ENCODE measurements at places on chromosomes 13 and 19.

DNA sequence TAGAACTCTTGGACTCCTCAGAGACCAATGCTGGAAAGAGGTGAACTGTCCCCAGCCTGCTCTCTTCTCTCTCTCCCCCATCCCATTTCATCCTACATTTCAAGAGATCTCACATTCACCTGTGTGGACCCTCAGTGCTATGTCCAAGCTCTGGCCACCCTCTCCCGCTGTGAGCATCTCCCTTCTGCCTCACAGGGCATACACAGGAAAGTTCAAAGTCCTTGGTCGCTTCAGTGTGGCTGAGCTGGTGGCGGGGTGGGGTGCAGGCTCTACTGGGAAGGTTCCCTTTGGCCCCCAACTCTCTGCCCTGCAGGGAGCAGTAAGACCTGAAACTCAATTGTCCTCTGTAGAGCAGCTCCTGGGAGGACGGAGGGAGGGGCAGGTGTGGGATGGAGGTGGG lies 27.0 kb downstream of the SPTBN4 start:
- DNase-seq = no peak

DNA sequence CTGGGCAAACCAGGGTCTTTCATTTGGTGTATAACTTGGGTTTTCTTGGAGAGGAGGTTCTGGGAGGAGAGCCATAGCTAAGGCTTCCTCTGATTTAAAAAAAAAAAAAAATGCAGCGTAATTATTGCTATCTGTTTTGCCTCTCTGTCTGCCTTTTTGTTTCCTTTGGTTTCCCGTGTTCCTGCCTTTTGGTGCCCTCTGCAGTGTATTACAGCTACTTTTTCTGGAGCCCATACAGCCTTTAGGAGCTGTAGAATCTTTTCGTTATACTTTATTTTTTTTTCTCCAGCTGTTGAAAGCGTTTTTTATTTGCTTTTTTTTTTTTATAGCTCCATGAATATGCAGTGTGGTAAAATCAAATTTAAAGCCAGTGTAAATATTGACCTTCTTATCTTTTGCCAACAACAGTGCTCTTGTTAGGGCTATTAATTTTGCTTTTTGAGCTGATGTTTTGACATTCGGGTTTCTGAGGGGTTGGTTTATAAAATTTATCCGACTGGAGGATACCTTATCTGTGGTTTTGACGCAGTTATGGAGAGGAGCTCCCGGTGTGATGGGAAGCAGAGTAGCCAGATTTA lies 38.1 kb downstream of the ZNF493 start:
- no peak for DNase-seq

DNA sequence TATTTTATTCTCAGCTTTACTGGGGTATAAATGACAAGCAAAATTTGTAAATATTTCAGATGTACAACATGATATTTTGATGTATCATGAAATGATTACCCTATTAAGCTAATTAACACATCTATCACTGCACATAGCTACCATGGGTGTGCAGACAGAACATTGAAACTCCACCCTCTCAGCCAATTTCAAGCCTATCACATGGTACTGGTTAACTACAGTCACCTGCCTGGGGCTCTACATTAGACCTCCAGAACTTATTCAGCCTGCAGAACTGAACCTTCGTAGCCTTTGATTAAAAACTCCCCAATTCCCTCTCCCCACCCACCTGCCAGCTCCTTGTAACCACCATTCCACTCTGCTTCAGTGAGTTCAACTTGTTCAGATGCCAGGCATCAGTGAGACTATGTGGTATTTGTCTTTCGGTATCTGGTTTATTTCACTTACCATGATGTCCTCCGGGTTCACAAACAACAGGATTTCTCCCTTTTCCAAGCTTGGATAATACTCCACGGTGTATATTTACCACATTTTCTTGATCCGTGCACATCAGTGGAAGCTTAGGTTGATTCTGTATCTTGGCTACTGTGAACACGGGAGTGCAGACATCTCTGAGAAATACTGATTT lies 19.2 kb downstream of the RAB20 start:
- no peak for DNase-seq

DNA sequence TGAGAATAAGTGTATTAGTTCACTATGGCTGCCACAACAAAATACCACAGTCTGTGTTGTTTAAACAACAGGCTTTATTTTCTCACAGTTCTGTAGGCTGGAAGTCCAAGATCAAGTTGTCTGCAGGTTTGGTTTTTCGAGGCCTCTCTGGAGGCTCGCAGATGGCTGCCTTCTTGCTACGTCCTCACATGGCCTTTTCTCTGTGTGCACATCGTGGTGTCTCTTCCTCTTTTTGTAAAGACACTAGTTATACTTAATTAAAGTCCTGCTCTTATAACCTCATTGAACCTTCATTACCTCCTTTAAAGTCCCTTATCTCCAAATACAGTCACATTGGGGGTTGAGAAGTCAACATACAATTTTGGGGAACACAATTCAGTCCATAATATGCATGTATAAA lies 10.6 kb downstream of the CSNK1A1L start:
- DNase-seq = no peak

GRCh38 chr13:36395280-36395679 lies 37.0 kb upstream of the CCNA1 start:
- DNase-seq = no peak
